Omental fat pad (tissue), 4 donors: ENCODE measurements at places on chromosomes 3 and 15. TPM values are rescaled to one million over a fixed set of nuclear protein-coding genes. Genes with fewer than 3 reads are reported as not detected.

GRCh38 chr3:8069471-8069870 lies 432.2 kb upstream of the LMCD1 start:
- no peak for DNase-seq

DNA sequence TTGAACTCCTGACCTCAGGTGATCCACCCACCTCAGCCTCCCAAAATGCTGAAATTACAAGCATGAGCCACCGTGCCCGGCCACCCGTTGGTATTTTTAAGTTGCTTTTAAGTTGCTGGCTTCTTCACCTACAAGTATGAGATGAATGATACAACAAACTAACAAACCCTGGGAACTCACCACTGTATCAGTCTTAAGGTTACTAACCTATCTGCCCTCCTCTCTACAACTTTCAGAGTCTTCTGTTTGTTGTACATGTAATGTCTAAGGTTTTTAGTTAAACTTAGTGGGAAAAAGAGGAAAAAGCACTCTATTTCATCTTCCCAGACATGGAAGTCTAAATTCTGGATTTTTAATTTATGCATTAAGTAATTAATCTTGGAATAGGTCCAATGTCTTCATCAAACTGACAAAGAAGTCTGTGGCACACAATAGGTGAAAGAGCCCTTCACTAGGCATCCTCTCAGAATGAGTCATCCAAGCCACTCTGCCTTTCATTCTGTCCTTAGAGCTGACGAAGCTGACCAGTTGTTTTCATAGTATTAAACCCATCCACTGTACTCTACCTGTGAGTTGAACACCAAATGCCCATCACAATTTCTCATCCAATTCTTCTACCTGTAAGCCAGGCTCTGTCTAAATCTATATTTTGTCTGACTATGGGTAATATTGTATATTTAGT lies 936.1 kb downstream of the TUSC7 start:
- no peak for DNase-seq

DNA sequence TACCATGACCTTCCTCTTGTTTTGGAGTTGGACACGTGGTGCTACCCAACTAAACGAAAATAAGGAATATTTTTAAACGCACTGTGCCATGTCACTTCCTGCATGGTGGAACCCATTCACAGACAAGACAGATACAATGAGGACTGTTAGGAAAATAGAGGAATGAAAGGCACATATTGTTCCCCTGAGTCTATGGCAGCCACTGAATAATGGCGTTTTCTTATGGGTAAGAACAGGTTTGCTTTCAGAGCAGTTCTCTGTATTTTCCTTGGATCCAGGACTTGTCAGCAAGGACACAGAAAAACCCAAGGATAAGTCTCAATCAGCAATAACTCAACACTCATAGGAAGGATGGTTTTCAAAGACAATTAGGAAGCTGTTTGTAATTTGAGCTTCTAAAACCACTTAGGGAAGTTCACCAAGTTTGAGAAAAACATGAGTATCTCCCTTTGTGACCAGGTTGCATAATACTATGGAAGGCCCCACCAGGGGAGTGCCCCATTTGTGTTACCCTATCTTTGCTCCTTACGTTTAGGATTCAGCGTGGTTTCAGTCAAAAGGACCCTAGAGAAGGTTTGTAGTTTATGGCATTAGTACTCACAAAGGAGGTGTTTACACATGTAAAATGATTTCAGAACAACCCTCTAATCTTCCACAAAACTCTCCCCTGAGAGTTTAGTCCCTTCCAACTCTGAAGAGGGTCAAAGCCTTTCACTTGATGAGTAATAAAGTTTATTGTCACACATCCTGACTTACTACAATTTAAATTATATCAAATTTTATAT lies 487.2 kb upstream of the ATP11B start:
- no peak for DNase-seq

DNA sequence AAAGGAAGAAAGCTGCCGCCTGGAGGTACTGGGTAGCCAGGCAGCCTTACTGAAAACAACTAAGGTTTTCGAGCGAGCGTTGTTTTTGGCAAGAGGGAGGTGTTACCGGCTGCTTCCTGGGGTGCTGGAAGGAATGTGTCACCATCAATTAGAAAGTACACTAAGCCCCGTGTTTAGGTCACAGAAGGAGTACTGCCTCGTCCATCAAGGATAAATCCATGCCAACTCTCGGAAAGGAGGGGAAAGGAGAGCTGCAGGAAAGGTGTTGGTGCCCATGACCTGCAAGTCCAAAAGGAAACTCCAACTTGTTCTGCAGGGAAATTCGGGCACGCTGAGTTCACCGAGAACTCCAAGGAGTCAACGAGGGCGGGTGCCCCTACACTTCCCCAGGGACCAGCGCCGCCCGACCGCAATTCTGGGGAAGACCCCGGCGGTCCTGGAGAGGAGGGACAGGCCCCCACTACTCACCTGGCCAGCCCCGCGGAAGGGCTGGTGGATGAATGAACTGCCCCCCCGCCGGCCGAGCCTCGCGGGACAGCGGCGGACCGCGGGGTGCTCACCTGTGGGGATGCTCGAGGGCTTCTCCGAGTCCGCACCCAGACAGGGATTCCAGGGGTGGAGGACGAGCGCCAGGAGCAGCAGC lies 542 bp downstream of the PLOD2 start:
- no peak for DNase-seq

- no peak for DNase-seq
Measured at GRCh38 chr3:45538641-45538986, 55.9 kb upstream of the LIMD1 start.

DNA sequence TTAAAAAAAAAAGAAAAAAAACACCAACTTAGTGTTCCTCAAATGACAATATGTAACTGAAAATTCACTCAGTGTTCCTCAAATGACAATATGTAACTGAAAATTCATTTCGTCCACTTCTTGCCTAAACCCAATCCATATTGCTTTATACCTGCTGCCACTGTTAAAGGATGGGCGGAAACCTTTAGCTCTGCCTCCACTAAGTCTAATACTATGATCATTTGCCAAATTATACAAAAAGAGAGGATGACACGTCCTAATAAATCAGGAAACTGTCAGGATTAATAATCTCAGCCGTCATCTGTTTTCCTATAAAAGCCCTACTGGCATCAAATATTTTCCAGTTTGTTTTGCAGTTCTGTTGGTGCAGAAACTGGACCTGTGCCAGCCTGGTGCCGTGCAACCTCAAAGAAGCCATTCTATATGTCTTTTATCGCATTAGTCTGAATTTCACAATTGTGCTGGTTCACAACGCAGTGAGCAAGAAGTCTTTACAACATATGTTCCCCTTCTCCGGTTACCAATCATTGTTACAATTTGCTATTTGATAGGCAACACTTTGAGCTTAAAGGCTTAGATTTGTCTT lies 160.4 kb upstream of the KCNH8 start:
- DNase-seq: no peak

- DNase-seq: no peak
Measured at GRCh38 chr3:141498598-141499223, 11.9 kb downstream of the RASA2 start.

GRCh38 chr15:41256577-41257038 lies 25.5 kb downstream of the CHP1 start:
- no peak for DNase-seq

DNA sequence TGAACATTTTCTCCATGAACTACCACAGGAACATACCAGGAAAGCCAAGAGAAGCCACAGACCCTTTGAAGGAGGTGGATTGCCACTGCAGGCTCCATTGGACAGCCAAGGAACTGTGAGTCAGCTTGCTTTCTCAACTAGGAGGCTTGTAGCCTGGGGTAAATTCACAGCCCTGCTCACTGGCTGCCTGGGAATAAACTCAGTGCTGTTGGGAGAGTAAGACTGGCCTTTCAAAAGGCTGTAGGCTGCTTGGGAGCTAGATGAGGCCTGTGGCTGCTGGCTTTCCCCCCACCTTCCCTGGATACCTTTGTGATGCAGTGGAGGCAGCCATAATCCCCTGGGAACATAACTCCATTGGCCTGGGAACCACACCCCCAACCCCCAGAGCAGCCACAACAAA lies 223.5 kb upstream of the RBMS3 start:
- no peak for DNase-seq

DNA sequence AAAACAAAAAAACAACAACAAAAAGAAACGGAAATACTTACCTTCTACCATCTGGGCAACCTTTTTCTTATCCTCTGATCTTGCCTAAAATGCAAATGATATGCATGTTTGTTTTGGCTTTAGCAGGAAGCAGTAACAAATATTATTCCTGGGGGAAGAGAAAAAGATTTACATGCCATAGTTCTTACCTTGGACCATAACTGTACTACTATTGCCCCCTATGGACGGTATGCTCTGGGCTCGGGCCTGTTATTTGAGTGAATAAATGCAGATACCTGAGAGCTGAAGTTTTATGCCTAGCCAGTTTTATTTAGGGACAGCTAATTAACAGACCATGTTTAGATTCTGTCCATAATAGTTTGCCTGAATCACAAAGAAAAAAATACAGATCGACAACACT lies 12.6 kb upstream of the STARD5 start:
- no peak for DNase-seq

The EID1 gene
- total RNA-seq: 152 TPM

The DNAJA4 gene
- total RNA-seq: 36.1 TPM

The SYNM gene
- 47.3 TPM for total RNA-seq

The TMEM207 gene
- not detected for total RNA-seq

GRCh38 chr3:11535243-11535960 lies 108.3 kb downstream of the VGLL4 start:
- no peak for DNase-seq

The GPR62 gene
- 0.24 TPM for total RNA-seq

GRCh38 chr3:2870724-2871333 lies 239.3 kb downstream of the IL5RA start:
- no peak for DNase-seq

DNA sequence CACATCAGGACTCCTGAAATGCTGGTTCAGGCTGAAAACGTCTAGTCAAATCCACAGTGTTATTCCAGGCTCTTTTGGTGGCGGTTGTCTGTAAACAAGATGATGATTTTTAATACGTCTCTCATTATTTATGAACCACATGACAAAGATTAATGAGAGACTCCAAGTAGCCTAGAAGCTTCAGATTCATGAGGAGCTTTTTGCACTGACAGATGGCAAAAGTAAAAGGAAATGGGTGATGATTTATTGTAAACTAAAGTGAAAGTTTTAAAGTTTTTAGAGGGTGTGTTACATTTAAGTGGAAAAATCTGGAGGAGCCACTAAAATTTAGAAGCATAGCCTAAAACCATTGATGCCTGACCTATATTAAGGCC lies 77.0 kb downstream of the BBX start:
- no peak for DNase-seq

The PCBP4 gene
- 84.0 TPM for total RNA-seq

The SAMMSON gene
- not detected for total RNA-seq

- DNase-seq: no peak
Measured at GRCh38 chr3:157460253-157460652, 23.6 kb downstream of the PTX3 start.

DNA sequence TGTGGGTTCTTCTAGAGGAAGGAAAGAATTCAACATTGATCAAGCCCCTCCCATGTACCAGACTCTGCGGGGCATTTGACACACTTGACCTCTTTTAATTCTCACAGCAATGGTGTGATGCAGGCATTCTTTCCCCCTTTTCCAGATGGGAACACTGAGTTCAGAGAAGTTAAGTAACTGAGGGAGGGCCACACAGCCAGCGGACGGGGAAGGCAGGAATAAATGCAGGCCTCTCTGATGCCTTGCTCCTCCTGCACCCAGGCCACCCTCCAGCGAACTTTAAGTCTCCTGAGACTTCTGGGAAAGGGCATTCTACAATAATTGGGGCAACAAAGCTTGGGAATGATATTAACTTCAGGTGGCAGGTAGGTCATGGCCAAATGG lies 227.4 kb downstream of the UACA start:
- no peak for DNase-seq

DNA sequence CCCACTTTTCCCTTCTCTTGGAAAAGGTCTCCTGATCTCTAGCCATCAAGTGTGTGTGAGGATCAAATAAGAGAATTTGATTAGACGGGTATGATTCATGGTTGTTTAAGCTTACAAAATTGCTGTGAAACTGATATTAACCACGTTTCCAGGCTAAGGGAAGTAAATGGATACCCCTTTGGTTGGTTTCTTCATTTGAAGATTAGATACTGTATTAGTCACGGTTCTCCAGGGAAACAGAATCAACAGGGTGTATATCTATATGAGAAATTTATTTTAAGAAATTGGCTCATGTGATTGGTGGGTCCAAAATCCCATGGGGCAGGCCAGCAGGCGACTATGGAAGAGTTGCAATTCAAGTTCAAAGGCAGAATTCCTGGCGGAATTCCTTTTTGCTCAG lies 112.7 kb upstream of the SELENOK start:
- no peak for DNase-seq

The MASP1 gene
- total RNA-seq: 6.2 TPM

The PIGBOS1 gene
- total RNA-seq: 11.6 TPM

GRCh38 chr3:171239757-171240503 lies 213.4 kb upstream of the SLC2A2 start:
- no peak for DNase-seq

The ZCWPW2 gene
- not detected for total RNA-seq

The SPATA12 gene
- total RNA-seq: not detected

DNA sequence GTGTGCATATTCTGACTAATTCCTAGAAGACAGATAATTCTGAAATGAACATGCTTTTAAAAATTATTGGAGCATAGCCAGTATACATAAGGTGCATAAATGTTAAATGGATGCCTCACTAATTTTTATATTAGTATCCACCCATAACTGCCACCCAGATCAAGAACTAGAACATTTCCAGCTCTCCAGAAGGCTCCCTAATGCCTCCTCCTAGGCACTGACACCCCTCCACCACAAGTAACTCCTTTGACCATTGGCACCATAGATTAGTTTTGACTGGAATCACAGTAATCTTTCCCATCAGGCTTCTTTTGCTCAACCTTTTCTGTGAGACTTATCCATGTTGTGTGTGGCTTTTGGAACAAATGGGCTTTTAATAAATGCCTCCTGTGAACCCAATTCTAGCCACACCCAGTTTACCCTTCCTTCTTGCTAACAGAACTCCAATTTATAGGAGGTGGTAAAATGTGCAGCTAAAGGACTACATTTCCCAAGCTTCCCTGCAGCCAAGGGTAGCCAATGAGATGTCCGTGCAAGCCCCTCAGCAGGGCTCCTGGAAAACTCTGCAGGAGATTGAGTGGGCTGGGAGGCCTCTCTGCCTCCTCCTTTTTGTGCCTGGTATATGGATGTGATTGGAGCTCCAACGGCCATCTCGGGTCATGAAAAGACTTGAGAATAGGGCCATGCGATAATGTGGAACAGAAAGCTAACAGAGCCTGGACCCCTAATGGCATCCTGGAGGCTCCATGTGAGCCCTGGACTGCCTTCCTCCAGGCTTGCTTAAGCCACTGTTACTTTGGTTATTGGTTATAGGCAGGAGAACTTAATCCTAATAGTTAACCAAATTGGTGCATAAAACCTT lies 322.6 kb upstream of the TLE3 start:
- no peak for DNase-seq
